ENCODE measurements at places on chromosomes 6 and 20.

- no peaks in the 10 kb centered on the region for H3K36me3 ChIP-seq
- H3K4me3 ChIP-seq, result no peak overlapping the region
- no peak for DNase-seq
- H3K27ac ChIP-seq, result no peak overlapping the region
Measured at GRCh38 chr6:143601504-143601903, 76.3 kb upstream of the PHACTR2 start.

DNA sequence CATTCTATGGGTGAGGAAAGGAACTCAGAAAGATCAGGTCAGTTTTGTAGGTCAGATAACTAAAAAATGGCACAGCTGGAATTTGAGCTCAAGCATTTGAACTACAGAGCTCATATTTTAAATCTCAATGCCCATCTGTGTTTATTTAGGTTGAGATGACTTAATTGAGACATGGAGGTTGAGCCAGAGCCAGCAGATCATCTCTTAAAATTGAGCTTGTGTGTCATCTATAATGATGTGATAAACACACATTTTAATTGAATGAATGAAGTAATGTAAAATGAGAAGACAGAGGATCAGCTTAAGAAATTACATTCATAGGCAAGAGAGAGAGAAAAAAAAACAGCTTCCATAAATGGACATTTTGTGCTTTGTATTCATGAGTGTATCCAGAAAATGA lies 3.7 kb downstream of the MANEA start:
- no peaks in the 10 kb centered on the region for H3K4me1 ChIP-seq
- no peak overlapping the region for H3K4me3 ChIP-seq
- no peaks in the 10 kb centered on the region for H3K36me3 ChIP-seq
- no peaks in the 10 kb centered on the region for H3K27me3 ChIP-seq
- H3K27ac ChIP-seq, result no peak overlapping the region
- no peak for DNase-seq

DNA sequence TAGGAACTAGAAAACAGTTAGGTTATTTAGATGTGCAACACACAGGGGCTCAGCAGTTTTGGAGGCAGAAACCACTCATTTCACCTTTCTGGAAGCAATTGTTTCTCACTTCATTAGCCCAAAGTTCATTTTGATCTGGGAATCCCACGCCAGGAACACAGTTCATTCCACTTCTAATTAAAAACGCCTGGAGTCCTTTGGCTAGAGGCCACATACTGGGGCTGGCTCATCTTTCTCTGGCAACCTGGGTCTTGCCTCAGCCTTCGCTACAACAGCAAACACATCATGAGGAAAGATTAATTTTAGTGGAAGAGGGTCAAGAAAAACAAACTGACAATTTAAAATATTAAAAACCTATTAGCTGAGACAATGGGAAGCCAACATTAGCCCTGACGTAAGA lies 69.7 kb downstream of the RFPL4B start:
- DNase-seq, result no peak
- H3K36me3 ChIP-seq, result no peaks in the 10 kb centered on the region
- no peaks in the 10 kb centered on the region for H3K27me3 ChIP-seq
- no peak overlapping the region for H3K27ac ChIP-seq
- peaks cover 2% of the 10 kb centered on the region for H3K4me1 ChIP-seq

DNA sequence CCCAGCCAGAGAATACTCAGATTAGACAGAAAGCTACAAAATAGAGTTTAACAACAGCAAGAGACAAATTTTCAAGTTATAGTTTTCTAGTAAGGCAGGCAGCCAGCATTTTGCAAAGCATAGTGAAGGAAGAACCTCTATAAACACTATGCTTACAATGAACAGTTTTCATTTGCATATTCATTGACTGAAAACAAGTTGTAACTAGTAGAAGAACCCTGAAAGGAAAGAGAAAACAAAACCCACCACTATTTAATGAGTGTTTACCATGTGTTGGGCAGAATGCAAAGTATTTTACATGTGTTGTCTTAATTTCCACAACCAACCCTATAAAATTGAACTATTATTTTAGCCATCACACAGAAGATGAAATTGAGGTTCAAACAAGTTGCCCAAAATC lies 196.1 kb downstream of the UBE3D start:
- no peaks in the 10 kb centered on the region for H3K27me3 ChIP-seq
- no peak overlapping the region for H3K27ac ChIP-seq
- no peak for DNase-seq
- no peak overlapping the region for H3K4me3 ChIP-seq
- no peaks in the 10 kb centered on the region for H3K4me1 ChIP-seq

DNA sequence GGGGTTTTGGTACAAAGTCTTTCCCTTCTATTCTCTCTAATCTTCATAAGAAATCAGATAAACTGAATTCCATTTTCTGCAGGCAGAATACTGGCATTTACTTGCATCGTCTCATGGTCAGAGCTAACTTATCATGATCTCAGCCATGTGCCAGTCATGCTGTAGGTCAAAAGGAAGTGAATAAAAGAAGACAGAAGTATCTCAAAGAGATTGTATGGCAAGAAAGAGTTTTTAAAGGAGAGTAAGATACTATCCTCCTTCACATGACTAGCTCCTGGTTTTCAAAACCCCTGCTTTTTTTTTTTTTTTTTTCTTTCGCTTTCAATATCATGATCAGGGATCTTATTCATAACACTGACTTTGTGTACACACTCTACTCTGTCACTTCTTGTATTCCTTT lies 398.3 kb downstream of the C6orf118 start:
- no peak overlapping the region for H3K27ac ChIP-seq
- no peaks in the 10 kb centered on the region for H3K4me1 ChIP-seq
- no peaks in the 10 kb centered on the region for H3K27me3 ChIP-seq
- no peak for DNase-seq
- no peaks in the 10 kb centered on the region for H3K36me3 ChIP-seq
- no peak overlapping the region for H3K4me3 ChIP-seq

- peak; percentile 82 for DNase-seq
- H3K4me3 ChIP-seq, result no peak overlapping the region
- H3K36me3 ChIP-seq, result peaks cover 2% of the 10 kb centered on the region
- no peak overlapping the region for H3K27ac ChIP-seq
Measured at GRCh38 chr20:58511364-58511763, 3.8 kb downstream of the APCDD1L start.

Measured in trophoblast cell (in vitro differentiated cells and primary cell).